ENCODE measurements at places on chromosomes 5 and 9.

DNA sequence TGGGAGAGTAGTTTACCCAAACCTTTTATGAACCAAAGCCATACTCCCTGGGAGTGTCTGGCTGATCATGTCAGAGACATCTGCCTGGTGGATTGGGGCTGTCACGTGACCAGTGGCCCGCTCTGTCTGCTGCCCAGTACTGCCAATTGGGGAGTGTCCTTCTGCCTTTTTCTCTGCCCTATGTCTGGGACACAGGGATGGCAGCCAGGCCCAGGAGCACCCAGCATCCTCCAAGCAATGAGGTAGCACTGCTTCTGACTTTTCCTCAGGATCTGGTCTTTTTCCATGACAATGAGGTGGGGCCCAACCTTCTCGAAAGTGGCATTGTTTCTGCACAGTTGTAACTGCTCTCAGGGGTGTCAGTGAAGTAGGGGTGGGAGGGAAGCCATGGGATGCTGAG, 21.8 kb downstream of the DAPK1 start:
- no peak for DNase-seq

DNA sequence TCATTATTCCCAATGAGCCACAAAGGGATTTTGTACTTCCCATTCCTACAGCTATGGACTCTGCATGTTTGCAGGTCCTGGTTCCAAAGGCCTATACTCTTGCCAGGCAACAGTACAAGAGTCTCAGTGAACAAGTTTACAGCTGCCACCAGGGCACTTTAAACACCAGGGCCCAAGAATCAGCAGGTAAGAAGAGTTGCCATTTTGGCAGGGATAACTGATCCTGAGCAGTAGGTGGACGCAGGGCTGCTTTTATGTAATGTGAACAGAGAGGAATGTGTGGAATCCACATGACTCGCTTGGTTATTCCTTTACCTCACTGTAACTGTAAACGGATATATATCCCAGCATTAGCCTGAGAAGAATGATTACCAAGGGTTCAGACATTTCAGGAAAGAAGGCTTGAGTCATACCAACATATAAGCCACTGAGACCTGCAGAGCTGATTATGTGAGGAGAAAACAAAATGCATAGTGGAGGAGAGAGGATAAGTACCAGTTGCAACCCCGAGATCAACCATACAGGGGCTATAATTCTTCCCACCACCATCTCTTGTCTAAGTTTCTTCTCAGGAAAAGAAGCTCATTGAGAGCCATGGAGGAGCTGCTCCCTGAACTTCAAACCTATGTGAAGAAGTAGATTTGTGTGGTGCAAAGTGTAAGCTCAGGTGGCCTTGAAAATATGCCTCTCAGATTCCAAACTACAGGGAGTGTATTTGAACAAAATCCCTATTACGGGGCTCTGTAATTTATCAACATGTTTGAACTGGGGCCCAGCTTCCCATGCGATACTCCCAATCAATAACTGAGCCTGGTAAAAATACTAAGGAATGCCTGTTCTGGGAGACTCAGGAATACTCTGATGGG, 24.6 kb downstream of the RAPGEF6 start:
- DNase-seq, result no peak

DNA sequence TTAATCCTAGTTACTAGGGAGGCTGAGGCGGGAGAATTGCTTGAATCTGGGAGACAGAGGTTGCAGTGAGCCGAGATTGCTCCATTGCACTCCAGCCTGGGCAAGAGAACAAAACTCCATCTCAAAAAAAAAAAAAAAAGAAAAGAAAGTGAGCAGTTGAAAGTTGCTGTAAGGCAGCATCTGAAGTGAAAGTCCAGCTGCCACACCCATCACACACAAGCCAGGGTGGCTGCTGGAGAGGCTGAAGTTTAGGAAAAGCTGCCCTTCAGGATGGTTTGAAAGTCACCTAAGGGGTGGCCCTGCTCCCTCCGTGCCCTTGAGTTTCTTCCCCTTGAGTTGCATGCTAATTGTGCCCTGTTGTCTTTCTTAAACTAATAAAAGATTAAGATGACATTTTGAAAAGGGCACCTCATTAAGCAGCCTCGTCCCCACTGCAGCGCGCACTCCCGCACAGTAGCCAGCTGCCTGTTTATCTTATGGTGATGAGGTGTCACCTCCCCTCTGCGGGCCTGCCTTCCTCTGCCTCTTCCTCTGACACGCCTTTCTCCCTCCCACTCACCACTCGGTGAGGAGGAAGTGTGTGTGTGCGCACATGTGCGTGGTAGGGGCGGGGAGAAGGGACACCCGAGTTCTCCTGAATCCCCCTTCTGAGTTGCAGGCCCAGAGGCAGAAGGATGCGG, 104.2 kb upstream of the PANK3 start:
- peak; percentile 6 for DNase-seq

DNA sequence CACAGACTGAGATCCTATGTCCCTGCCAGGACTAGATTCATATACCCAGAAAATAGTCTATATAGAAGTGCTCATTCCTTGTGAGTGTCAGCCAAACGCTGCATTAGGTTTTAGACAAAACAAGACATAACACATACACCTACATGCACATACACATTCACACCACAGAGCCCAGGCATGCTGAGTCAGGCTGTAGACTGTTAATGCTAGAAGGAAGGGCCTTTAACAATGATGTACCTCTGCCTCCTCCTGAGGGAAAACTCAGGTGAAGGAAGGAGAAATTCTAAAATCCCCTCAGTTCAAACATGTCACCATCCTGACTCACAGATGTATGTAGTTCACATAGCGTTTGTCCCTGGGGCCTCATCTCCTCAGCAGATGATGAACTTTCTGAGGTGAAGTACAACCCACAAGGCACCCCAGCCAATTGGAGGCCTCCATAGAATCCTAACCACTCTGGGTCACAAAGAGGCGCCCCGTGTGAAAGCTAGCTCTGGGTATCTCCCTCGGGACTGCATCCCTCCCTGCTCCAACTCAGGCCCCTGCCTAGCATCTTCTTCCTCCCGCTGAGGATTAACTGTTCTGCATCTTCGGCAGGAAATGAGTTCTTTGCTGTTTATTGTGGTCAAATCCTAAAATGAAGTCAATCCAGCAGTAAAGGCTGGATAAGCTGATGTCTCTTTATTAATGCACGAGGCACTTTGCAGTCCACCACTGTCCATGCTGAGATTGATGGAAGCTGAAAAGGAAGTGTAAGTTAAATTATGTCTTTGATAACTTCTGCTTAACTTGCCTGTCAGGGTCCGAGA, 40.8 kb upstream of the FSTL4 start:
- no peak for DNase-seq

DNA sequence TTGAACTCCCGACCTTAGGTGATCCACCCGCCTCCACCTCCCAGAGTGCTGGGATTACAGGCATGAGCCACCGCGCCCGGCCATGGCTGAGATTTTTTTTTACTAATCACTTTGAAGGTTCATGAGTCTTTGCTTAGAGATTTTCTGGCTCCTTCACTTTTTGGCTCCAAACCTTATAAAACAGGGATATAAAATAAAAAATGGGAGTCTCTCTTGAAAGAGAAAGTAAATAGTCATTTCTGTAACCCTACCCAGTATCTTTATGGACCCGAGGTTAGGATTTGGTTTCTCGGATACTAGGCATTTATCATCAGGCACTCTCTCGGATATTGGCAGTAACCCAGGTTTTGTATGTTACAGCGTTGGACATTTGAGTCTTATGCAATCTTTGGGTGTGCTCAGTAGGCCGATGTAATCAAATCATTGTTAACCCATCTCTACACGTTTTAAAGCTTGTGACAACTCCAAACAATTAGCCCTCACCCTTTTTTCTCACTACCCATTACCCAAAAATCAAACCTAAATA, 25.3 kb downstream of the STXBP1 start:
- peak; percentile 13 for DNase-seq

- DNase-seq, result no peak
Measured at GRCh38 chr9:87109851-87110250, 162.5 kb upstream of the GAS1 start.

- no peak for DNase-seq
Measured at GRCh38 chr5:147445917-147446316, 64.0 kb downstream of the DPYSL3 start.

DNA sequence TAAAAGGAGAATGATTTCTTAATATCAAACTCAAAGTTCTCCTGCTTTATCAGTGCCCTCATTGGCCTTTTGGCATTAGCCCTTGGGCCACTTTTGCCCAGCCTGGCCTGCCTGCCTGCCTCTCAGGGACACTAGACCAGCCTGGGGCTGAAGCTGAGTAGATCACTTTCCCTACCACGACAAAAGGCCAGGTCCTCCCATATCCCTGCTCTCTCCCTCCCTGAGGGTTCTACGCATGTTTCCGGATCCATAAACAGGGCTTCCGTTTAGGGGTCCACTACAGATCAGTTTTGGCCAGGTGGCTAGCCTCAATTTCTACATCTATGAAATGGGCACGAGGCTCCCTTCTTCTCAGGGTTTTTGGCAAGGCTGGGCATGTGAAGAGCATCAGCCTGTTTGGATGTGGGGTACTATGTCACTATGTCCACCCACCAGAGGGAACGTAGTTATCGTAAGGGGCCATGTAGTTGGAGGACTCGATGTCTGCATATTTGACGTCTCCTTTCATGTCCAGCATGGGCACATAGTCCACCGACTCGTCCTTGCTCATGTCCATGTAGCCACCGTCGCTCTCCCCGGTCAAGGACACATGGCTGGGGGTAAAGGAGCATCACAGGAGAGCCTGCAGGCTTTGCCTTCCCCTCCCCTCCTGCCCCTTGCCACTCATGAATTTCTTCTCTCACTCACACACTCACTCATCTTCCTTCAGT, 34.0 kb downstream of the PDGFRB start:
- no peak for DNase-seq

DNA sequence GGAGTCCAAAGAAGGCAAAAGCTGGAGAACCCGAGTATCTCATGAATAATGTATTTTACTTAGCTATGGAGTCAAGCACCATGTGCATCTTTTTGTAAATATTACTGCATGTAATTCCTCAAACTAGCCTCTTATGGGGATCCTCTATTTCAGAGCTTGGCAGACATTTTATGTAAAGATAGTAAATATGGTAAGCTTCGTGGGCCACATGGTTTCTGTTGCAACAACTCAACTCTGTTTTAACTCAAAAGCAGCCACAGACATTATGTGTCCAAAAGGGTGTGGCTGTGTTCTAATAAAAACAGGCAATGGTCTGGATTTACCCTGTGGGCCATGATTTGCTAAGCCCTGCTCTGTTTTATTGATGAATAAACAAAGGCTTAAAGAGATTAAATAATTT, 17.3 kb downstream of the DAPK1 start:
- peak; percentile 73 for DNase-seq

DNA sequence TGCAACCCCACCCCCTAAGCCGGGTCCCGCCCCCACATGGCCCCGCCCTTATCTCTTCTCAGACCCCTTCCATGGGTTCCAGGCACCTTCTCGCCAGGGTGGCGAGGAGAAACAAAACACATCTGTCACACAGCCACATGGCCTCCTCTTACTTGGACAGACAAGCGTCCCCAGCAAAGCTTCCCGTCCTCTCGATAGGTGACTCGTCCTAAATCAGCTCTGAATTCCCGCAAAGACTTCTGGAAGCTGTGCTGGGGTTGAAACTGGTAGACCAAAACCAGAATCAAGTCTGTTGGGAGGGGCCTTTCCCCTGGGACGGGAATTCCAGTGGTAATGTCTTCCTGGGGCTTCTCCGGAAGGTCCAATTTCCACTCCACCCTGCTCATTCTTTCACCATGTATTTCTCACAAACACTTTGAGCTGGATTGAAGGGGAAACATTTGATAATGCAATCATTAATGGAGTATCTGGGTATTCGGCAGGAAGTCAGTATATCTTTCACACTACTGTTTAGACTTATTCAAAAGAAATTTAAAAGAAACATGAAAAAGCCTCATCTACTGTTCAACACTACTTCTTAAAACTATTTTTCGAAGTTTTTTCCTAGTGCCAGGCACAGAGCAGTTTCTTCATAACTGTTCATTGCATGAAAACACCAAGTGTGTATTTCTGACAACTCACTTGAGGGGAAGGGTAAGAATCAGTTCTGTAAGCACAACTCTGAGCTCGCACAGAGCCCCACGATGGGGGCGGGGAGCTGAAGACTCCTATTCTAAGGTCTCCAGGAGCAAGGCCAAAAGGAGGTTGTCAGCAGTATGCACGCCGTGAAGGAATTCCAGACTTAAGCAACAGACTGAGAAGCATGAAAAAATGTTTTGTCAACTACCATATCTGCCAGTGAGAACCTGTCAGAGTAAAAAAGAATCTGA, 644 bp upstream of the CTNNAL1 start:
- no peak for DNase-seq

GRCh38 chr9:137145731-137146526, 7.0 kb downstream of the GRIN1 start:
- DNase-seq, result no peak

DNA sequence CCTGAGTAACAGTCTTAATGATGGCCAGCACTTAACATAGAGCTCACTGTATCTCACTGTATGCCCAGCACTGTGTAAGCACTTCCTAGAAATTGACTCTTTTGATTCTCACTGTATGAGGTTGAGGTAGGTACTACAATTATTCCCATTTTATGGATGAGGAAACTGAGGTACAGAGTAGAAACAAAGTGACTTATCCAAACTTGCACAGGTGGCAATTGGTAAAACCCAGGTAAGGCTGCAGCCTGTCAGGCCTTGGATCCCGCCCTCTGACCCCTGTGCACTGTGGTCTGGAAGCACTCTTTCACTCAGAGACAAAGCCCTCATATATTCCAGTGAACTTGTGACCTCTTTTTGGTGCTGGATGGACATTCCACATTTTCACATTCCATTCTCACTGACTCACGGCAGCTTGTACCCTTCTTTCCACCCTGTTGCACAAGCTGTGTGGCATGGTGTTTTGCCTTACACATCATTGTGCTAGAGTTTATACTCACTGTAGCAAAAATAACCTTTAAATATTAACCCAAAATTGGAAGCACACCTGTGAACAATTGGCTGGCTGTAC, 21.7 kb downstream of the ANKRD55 start:
- DNase-seq, result no peak

- DNase-seq, result no peak
Measured at GRCh38 chr5:82785882-82786509, 291.2 kb downstream of the TMEM167A start.

DNA sequence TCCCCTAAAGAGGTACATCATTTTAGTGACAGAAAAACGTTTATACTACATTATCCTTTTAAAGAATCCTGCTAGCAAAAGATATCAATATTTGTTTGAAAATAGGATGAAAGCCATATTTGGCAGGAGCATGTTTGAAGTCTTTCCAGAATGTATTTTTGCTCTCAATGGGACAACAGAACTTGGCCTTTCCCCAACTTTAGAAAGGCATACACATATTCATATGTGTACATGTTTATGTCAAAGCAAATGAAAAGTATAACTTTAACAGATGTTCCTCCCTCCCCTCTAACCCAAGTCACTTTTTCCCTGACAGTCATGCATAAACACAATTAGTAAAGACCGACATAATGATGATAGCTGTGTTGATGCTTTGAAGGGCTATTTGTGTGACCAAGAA, 427.8 kb upstream of the CDH6 start:
- no peak for DNase-seq

DNA sequence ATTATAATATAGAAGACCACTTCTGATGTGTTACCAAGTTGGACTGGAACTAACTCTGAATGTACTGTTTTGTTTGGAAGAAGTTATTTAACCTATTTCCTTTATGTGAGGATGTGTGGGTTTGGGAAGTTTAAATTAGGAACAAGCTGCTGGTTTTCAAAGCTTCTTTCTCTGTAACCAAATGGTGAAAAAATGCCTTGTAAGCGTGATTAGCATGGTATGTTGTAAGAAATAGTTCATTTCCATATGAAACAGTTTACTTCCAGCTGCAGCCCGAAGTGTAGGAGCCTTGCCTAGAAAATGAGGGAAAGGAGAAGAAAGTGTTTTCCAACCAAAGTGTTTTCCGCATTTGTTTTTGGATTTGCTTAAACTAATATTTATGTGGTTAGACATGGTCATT, 36.0 kb downstream of the TTC1 start:
- DNase-seq, result peak; percentile 50

Data from inflammatory macrophage treated with lipopolysaccharide for 4 hours (primary cell).